ENCODE measurements at places on chromosomes 6 and 20. TPM values are rescaled to one million over a fixed set of nuclear protein-coding genes. Genes with fewer than 3 reads are reported as not detected.
A peak's percentile ranks its signal among the peaks of the same experiment; 100 is the strongest.

Gene EYA2
- 22.1 TPM for total RNA-seq

Gene UNC5CL
- total RNA-seq = 0.48 TPM

Gene PAX1
- total RNA-seq = not detected

Gene IP6K3
- 5.5 TPM for total RNA-seq

Gene LINC00237
- total RNA-seq = not detected

Gene STMND1
- not detected for total RNA-seq

Gene CLPSL2
- not detected for total RNA-seq

Gene ENPP4
- 3.7 TPM for total RNA-seq

Gene BPIFB1
- total RNA-seq = 0.38 TPM

Gene CNR1
- total RNA-seq = 7.2 TPM

Gene FOXS1
- total RNA-seq = not detected

Gene MYLK4
- total RNA-seq = 0.97 TPM

DNA sequence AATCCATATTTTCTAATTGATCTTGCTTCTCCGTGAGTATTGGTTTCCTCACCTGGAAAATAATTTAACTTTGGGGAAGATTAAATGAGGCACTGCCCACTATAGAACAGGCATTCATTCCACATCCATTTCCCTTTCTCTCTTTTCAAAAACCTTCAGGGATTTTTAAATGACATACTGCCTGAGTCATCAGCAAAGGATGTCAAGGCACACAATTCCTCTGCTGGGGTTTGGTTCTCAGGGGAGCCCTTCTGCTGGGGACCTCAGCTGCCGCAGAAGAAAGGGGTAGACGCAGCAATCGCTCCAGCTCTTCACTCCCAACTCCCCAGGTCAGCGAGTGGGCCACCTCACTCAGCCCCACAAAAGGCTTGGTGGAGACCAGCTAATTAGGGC is 90.7 kb upstream of the BACH2 start:
- no peak overlapping the region for H3K27ac ChIP-seq
- H3K27me3 ChIP-seq = no peaks in the 10 kb centered on the region
- H3K4me3 ChIP-seq = no peak overlapping the region
- no peaks in the 10 kb centered on the region for H3K4me1 ChIP-seq
- no peaks in the 10 kb centered on the region for H3K36me3 ChIP-seq

GRCh38 chr20:53949319-53949839 is 121.0 kb downstream of the BCAS1 start:
- DNase-seq = no peak
- H3K27me3 ChIP-seq = no peaks in the 10 kb centered on the region
- peaks cover 7% of the 10 kb centered on the region for H3K4me1 ChIP-seq
- H3K27ac ChIP-seq = peak overlapping the region; percentile 24

DNA sequence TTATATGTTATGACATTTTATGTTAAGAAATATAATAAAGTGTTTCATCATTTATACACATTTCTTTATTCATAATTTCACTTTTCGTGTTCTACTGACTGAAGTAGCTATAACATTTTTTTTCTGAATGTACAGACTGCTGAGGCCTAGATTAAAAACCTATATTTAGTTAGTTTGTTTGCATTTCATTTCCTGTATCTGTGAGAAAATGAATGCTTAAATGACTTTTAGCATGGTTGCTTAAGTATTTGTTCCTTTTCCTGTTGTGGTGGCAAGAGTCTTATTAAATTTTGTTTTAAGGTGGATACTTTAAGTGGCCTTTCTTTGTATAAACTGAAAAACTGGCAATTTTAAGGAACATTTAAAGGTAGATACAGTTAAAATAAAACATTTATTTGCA is 779.7 kb upstream of the MAN1A1 start:
- H3K36me3 ChIP-seq = no peaks in the 10 kb centered on the region
- DNase-seq = no peak
- no peaks in the 10 kb centered on the region for H3K4me1 ChIP-seq

- H3K27ac ChIP-seq = no peak overlapping the region
- H3K4me1 ChIP-seq = peaks cover 62% of the 10 kb centered on the region
- H3K27me3 ChIP-seq = no peaks in the 10 kb centered on the region
- no peak for DNase-seq
These were observed 1.5 kb downstream of the TAF4 start for GRCh38 chr20:62063981-62064769.

GRCh38 chr20:17896193-17896723 is 72.3 kb downstream of the SNX5 start:
- H3K36me3 ChIP-seq = no peaks in the 10 kb centered on the region
- no peaks in the 10 kb centered on the region for H3K27me3 ChIP-seq
- peak overlapping the region; percentile 75 for H3K27ac ChIP-seq
- DNase-seq = no peak

DNA sequence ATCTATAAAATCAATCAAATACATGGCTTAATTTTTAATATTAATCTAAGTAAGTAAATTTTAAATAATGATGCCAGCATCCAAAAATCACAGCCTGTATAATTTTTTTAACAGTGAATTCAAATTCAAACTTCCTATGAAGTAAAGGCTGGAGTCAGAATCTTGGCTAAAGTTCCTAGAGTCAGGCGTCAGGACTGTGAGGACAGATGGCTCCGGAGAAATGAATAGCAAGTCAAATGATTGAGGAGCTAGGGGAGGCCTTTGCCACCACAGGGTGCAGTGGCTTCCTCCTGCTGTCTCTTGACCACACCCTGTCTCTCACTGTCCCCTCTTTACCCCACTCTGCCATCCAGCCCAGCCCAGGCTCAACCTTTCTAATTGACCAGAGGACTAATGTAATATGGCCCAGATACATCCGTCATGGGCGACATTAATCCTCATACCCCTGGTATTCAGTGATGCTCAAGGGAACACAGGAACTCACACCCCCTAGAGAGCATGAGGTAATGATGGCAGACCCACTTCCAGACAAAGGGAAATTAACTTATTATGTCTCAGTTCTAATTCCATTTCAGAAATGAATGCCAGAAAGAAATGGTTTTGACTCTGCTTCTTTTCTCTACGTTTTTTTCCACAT is 53.4 kb downstream of the OPRM1 start:
- H3K4me3 ChIP-seq = no peak overlapping the region
- H3K27me3 ChIP-seq = no peaks in the 10 kb centered on the region
- DNase-seq = no peak

GRCh38 chr20:13147971-13148370 is 73.1 kb upstream of the ISM1 start:
- no peak for DNase-seq
- no peaks in the 10 kb centered on the region for H3K36me3 ChIP-seq
- H3K4me1 ChIP-seq = no peaks in the 10 kb centered on the region
- no peak overlapping the region for H3K4me3 ChIP-seq

- H3K36me3 ChIP-seq = no peaks in the 10 kb centered on the region
- no peaks in the 10 kb centered on the region for H3K4me1 ChIP-seq
- no peak overlapping the region for H3K4me3 ChIP-seq
These were observed 73.2 kb downstream of the VGLL2 start for GRCh38 chr6:117338567-117338966.

DNA sequence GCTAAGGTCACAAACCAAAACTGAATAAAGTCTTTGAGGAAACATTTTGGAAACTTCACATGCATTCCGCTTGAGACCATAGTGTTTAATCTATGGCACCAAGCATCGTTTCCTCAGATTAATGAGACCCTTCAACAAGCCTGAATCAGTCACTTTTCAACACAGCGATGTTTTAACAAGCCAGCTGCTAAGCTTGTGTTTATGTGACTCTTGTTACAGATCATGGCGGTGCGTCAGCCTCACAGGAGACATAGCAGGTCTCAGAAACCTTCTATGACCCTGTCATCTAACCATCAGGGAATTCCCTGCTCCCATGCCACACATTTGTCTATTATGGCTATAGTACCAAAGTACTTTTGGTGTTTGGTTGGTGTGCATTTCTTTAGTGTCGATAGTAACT is 57.2 kb downstream of the MTFR2 start:
- H3K27me3 ChIP-seq = no peaks in the 10 kb centered on the region
- DNase-seq = no peak
- H3K27ac ChIP-seq = no peak overlapping the region
- H3K4me3 ChIP-seq = no peak overlapping the region

DNA sequence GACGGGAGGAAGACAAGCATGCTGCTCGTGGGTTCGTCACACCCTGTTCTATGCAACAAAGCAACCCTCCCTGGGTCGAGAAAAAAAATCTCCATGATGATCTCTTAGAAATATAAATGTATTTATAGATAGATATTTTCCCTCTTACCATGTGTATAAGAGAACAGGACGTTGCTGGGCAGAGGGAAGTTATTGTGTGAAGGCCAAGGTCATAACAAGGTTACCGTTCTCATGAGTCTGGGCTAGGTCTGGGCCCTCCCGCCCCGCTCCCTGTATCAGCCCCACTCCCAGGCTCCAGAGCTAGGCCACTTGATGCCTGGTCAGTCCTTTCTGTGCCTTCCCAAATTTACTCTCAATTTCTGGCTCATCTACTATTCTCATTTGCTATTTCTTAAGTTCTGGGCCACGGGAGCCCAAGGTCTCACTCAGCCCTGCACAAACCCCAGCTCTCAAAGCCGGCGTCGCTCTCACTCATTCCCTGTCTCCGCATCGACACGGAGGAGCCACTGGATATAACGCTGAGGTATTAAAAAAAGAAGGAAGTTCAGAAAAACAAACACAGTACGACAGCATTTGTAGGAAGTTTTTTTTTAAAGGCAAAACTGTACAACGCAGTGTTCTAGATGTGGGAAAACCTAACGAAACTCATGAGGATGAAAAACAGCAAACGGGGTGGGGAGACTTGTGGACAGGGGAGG is 96.8 kb downstream of the PSMG4 start:
- peaks cover 87% of the 10 kb centered on the region for H3K4me1 ChIP-seq
- DNase-seq = no peak
- no peaks in the 10 kb centered on the region for H3K27me3 ChIP-seq
- H3K27ac ChIP-seq = peak overlapping the region; percentile 95
- no peaks in the 10 kb centered on the region for H3K36me3 ChIP-seq
- peak overlapping the region; percentile 60 for H3K4me3 ChIP-seq

DNA sequence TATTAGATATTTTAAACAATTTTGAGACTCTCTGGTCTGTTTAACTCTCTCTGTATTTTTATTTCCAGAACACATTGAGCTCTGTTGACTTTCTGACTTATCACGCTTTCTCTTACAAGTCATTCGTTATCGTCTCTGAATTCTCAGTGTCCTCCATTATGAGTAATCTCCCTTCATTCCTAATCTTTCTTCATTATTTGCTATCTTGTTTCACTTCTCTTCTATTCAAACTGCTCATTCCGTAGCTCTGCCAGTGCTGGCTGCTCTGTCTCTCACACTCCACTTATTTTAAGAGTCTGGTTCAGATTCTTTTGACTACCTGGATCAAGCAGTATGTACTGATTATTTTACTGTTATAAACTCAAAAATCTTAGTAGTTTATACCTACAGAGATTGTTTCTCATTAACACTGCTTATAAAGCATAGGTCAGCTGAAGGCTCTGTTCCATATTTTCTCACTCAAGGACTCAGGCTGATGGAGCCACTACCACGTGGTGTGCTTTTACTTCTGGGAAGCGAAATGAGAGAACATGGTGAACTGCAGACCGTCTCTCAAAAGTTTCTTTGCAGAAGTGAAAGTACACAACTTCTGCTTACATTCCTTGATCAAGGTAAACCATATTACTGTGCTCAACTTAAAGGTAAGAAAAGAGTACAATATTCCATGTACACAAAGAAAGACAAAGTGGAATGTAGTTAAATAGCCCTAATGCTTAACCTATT is 485.2 kb downstream of the GRIK2 start:
- H3K4me1 ChIP-seq = no peaks in the 10 kb centered on the region
- no peak for DNase-seq
- no peak overlapping the region for H3K4me3 ChIP-seq
- H3K27ac ChIP-seq = no peak overlapping the region
- H3K27me3 ChIP-seq = no peaks in the 10 kb centered on the region

DNA sequence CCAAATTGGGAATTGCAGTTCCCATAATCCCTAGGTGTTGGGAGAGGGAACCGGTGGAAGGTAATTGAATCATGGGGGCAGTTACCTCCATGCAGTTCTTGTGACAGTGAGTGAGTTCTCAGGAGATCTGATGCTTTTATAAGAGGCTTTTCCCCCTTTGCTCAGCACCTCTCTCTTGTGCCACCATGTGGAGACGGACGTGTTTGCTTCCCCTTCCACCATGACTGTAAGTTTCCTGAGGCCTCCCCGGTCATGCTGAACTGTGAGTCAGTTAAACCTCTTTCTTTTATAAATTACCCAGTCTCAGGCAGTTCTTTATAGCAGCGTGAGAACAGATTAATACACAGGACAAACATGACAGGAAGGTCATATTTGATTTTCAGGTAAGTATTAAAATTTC is 25.3 kb upstream of the HECA start:
- DNase-seq = no peak
- H3K4me3 ChIP-seq = no peak overlapping the region
- H3K4me1 ChIP-seq = peaks cover 7% of the 10 kb centered on the region
- H3K36me3 ChIP-seq = no peaks in the 10 kb centered on the region
- no peaks in the 10 kb centered on the region for H3K27me3 ChIP-seq

All from esophagus squamous epithelium (tissue), 5 donors.